ENCODE measurements at places on chromosomes 4 and X.

DNA sequence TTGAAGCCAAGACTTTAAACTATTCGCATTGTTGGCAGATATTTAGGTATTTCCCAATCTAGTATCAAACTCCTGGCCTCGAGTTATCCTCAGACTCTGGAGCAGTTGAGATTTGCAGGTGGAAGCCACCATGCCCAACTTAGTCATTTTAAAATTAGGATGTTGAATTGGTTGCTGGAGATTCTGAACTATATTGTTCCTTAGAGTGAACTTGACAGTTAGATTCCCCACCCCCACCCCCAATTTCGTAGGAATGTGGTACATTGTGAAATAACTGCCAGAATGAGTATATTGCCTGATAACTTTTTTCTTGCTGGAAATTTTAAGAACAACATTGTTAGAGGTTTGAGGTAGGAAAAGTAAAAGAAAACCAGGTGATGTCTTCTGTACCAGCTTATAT, 2.3 kb downstream of the NOCT start:
- no peak for DNase-seq

GRCh38 chrX:14079891-14080430, 50.3 kb upstream of the GEMIN8 start:
- DNase-seq: peak; percentile 12

DNA sequence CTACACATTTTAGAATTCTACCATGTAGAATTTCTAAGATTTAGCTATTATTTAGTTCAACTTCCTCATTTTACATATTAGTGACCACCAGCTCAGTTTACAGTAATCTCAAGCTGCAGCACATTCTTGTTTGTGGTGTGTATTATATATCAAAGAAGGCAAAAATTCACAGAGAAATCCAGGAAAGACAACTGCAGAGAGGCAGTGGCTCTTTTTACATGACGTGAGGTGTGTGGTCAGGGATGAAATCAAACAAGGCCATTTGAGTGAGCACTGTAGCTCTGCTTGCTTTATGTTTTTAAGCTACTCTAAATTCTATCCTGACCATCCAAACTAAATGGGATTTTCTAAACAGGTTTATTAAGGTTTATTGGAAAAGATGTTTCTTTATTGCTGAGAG, 71.1 kb downstream of the COL25A1 start:
- no peak for DNase-seq

GRCh38 chrX:42248226-42248625, 324.9 kb upstream of the CASK start:
- DNase-seq: peak; percentile 9

GRCh38 chrX:120310861-120311726, at the start of gene TMEM255A:
TSS of gene TMEM255A (minus strand) at chrX:120311461. CDS start at chrX:120311309, 152 bp downstream.
- DNase-seq: no peak

DNA sequence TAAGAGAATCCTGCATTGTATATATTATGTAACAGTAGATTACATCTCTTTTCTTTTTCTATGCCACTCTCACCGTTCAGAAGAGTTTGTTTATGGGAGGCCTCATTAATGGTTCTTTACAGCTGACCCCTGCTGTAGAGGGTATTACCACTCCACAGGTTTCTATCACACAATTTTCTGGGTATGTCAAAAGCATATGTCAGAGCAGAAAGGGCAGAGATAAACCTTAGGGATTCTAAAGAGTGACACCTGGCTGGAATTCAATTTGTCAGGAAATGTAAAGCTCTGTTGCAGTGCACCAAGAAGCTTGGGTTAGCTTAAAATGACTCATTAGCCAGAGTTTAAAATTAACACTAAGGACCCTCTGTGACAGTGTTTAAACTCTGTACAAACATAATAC, 658.7 kb downstream of the PCDH18 start:
- no peak for DNase-seq
